ENCODE measurements at places on chromosomes 3 and 15. TPM values are rescaled to one million over a fixed set of nuclear protein-coding genes. Genes with fewer than 3 reads are reported as not detected.
A peak's percentile ranks its signal among the peaks of the same experiment; 100 is the strongest.

DNA sequence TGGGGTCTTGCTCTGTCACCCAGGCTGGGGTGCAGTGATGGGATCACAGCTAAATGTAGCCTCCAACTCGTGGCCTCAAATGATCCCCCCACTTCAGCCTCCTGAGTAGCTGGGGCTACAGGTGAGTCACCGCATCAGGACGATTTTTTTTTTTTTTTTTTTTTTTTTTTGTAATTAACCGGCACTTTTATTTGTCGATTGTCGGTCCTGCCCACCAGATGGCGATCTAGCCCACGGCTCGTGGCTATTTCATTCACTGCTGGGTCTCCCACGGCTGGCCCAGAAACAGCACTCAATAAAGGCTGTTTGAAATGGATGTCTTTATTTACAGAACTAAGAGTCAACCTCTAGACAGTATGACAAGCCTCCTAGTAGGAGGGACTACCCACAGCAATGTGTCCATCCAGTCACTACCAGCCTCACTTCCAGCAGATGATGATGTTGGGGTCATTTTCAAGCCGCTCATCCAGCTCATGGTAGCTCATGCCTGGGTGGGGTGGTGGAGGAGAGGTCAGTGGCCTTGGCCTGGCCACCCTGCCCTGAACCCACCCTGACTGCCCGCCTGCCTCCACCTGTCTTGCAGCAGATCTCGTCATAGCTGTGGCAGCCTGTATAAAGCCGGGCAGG is 1.8 kb upstream of the ZMYND10 start:
- H3K36me3 ChIP-seq = 0 out of 2 replicates have a peak, but pooled peaks cover 2% of the 10 kb centered on the region
- peak; percentile 76 for DNase-seq
- peaks cover 3% of the 10 kb centered on the region for H3K4me1 ChIP-seq
- no peaks in the 10 kb centered on the region for H3K27me3 ChIP-seq

DNA sequence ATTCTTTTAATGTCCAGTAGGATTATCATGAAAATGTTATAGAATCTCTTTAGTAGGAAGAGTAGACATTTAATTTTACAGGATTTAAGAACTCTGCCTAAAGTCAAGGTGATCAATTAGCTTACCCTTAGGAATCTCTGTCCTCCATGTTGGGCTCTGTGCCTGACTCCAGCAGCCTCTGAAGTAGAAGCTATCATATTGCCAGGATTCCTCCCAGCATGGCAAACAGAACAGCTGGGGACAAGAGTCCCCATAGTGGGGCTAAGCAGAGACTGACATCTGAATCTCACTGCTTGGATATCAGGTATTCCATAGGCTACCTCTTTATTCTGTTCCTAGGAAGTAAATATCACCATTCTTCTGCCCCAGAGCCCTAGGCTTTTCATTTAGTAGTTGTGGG is 1.5 kb downstream of the SLC15A2 start:
- no peaks in the 10 kb centered on the region for H3K36me3 ChIP-seq
- H3K27ac ChIP-seq = no peak overlapping the region
- H3K27me3 ChIP-seq = no peaks in the 10 kb centered on the region
- DNase-seq = no peak
- H3K4me1 ChIP-seq = peaks cover 58% of the 10 kb centered on the region

DNA sequence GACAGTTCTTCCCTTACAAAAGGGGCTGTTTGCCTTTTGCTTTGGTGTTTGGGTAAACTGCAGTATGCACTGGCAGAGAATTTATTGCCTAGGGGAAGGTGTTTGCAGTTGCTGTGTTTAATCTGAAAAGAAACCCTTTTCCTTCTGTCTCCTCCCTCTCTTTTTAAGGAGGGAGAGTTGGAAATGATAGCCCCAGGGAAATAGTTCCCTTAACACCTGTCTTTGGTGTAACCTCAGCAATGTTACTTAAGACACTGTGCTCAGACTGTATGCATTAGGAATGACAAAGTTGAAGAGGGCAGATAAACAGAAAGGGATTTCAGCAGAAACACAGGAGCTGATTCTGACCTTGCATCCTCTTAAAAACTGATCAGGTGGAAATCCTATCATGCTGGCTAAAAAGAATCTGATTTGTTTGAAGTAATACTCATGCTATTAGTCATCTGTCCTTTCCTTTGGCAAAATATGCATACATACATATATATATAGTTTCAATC is 125.4 kb downstream of the TP63 start:
- H3K36me3 ChIP-seq = no peaks in the 10 kb centered on the region
- no peak overlapping the region for H3K27ac ChIP-seq
- no peaks in the 10 kb centered on the region for H3K27me3 ChIP-seq
- H3K4me1 ChIP-seq = peaks cover 9% of the 10 kb centered on the region

DNA sequence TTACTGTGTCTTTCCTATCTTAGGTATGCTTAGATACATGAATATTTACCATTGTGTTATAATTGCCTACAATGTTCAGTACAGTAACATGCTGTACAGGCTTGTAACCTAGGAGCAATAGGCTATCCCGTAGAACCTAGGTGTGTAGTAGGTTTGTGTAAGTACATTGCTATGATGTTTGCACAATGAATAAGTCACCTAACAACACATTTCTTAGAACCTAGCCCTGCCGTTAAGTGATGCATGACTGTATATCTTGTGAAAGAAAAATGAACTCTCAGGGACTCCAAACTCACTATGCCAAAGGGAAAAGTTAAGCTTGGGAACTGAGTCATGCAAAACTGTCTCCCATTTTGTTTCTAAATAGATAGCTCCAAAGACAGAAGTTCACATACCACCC is 91.5 kb upstream of the ACP3 start:
- H3K27ac ChIP-seq = no peak overlapping the region
- H3K36me3 ChIP-seq = no peaks in the 10 kb centered on the region
- DNase-seq = no peak
- no peaks in the 10 kb centered on the region for H3K4me1 ChIP-seq

CHDH gene
- 32.4 TPM for total RNA-seq
